Left lung (tissue), 14 donors: ENCODE measurements at places on chromosomes 6 and 20. TPM values are rescaled to one million over a fixed set of nuclear protein-coding genes. Genes with fewer than 3 reads are reported as not detected.

Gene WFDC11
- polyA plus RNA-seq: not detected

- no peaks in the 10 kb centered on the region for H3K27me3 ChIP-seq
- H3K27ac ChIP-seq: peak overlapping the region; percentile 93
- no peaks in the 10 kb centered on the region for H3K36me3 ChIP-seq
- DNase-seq: no peak
- H3K4me3 ChIP-seq: peak overlapping the region; percentile 79
Measured at GRCh38 chr6:28137505-28137981, 4.1 kb upstream of the ZKSCAN8 start.

GRCh38 chr20:44187054-44187771, at the start of gene JPH2:
JPH2 (minus strand) TSS chr20:44187188; CDS start chr20:44186705, 483 bp downstream.
- no peak for DNase-seq
- H3K4me1 ChIP-seq: peaks cover 15% of the 10 kb centered on the region
- H3K36me3 ChIP-seq: no peaks in the 10 kb centered on the region
- H3K27ac ChIP-seq: no peak within 1 kb of the TSS

- no peak overlapping the region for H3K4me3 ChIP-seq
- no peak overlapping the region for H3K27ac ChIP-seq
- no peaks in the 10 kb centered on the region for H3K4me1 ChIP-seq
- no peaks in the 10 kb centered on the region for H3K36me3 ChIP-seq
Measured at GRCh38 chr6:95978230-95978629, 37.5 kb upstream of the FUT9 start.

- DNase-seq: peak; percentile 27
- no peaks in the 10 kb centered on the region for H3K36me3 ChIP-seq
- H3K4me3 ChIP-seq: no peak overlapping the region
- H3K4me1 ChIP-seq: no peaks in the 10 kb centered on the region
- no peaks in the 10 kb centered on the region for H3K27me3 ChIP-seq
Measured at GRCh38 chr6:147559006-147559405, 50.5 kb downstream of the SAMD5 start.

GRCh38 chr6:134529921-134530320, 212.0 kb upstream of the SGK1 start:
- H3K36me3 ChIP-seq: no peaks in the 10 kb centered on the region
- H3K4me1 ChIP-seq: no peaks in the 10 kb centered on the region
- no peak overlapping the region for H3K27ac ChIP-seq

Gene POPDC3
- polyA plus RNA-seq: 0.66 TPM

DNA sequence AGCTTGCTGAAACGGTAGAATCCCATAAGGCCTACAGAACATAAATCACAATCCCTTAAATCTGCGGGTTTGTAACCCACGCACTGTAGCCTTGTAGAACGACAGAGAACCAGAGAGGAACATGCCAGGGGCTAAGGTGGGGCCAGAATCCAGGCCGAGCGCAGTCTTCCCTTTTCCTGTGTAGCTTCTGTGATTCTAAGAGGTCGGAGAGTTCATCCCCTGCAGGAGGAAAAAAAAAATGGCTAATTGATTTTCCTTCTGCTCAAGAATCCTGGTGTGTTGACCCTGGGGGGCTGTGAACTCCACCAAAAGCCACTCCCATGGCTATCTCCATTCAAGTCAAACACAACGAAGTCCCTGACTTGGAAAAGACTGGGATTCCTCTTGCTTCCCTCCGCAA, 96.3 kb downstream of the SPTLC3 start:
- H3K4me3 ChIP-seq: no peak overlapping the region
- no peak for DNase-seq
- no peaks in the 10 kb centered on the region for H3K36me3 ChIP-seq

DNA sequence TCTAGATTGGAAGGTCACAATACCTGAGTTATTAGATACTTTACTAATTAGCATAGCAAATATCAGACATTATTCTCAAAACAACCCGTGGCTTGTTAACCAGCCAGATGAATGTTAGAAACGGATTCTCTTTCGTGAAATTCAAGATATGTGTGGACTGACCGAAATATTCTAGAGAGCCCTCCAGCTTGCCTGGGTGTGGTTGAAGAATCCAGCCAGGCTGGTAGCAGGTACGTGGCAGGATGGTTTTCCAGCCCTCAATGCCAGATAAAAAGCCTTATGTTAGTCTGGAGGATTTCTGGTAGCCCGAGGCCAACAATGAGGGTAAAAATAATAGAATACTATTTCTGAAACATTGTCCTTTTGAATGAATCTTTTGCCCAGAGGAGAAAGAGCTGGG, 19.3 kb downstream of the ECT2L start:
- no peak overlapping the region for H3K27ac ChIP-seq
- H3K36me3 ChIP-seq: no peaks in the 10 kb centered on the region
- no peaks in the 10 kb centered on the region for H3K27me3 ChIP-seq

DNA sequence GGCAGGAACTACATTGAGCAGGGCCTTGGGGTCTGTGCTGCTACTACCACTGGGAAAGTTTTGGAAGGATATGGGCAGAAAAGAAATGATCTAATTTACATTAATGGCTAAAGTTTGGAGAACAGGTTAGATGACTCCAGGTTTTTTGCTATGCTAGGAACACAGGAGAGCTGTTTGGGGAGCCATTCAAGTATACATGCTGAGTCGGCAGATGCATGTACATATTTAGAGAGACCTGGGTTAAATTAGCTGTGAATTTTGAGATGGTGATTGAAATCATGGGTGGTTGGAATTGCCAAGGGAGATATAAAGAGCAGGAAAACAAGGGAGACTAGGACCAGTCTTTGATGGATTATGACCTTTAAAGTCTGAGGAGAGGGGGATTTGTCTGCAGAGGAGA, 113.1 kb upstream of the BACH2 start:
- peaks cover 5% of the 10 kb centered on the region for H3K4me1 ChIP-seq
- DNase-seq: no peak
- no peak overlapping the region for H3K27ac ChIP-seq

Gene RBM24
- 4.3 TPM for polyA plus RNA-seq
